ENCODE measurements at places on chromosomes 6 and 20.

DNA sequence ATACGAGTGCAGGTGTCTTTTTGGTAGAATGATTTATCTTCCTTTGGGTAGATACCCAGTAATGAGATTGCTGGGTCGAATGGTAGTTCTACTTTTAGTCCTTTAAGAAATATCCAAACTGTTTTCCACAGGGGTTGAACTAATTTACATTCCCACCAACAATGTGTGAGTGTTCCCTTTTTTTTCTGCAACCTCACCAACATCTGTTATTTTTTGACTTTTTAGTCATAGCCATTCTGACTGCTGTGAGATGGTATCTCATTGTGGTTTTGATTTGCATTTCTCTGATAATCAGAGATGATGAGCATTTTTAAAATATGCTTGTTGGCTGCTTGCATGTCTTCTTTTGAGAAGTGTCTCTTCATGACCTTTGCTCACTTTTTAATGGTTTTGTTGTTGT, 1.9 kb upstream of the ZNF831 start:
- DNase-seq: no peak

DNA sequence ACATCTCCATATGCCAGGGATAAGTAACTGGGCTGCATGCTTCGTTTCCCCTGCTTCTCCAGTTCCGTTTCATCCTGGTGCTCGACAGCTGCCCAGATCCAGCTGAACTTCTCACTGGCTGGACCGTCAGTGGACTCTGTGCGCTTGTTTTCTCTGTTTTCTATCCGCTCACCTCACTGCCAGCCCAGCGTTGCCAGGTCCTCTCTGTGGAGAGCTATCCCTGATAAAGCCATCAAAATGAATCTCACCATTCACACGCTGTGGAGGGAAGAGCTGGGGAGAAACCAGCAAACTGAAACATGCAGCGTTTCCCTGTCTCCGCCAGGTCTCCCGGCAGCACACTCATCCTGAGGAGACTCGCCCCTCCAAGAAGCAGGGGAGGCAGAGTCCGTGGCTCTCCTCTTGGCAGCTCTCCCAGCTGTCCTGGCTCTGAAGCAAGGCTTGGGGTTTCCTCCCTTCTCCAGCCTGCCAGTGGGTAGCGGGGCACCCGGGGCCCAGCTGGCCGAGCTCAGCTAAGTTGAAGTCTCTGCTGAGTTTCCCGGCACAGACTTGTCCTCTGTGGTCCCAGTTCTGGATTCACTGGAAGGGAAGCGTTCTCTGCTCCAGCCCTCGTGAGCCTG, 160.9 kb downstream of the DTNBP1 start:
- no peak for DNase-seq

GRCh38 chr20:4130404-4131189, 115.2 kb upstream of the RNF24 start:
- peak; percentile 17 for DNase-seq

GRCh38 chr6:162190981-162191380, 536.6 kb downstream of the PRKN start:
- DNase-seq: no peak

DNA sequence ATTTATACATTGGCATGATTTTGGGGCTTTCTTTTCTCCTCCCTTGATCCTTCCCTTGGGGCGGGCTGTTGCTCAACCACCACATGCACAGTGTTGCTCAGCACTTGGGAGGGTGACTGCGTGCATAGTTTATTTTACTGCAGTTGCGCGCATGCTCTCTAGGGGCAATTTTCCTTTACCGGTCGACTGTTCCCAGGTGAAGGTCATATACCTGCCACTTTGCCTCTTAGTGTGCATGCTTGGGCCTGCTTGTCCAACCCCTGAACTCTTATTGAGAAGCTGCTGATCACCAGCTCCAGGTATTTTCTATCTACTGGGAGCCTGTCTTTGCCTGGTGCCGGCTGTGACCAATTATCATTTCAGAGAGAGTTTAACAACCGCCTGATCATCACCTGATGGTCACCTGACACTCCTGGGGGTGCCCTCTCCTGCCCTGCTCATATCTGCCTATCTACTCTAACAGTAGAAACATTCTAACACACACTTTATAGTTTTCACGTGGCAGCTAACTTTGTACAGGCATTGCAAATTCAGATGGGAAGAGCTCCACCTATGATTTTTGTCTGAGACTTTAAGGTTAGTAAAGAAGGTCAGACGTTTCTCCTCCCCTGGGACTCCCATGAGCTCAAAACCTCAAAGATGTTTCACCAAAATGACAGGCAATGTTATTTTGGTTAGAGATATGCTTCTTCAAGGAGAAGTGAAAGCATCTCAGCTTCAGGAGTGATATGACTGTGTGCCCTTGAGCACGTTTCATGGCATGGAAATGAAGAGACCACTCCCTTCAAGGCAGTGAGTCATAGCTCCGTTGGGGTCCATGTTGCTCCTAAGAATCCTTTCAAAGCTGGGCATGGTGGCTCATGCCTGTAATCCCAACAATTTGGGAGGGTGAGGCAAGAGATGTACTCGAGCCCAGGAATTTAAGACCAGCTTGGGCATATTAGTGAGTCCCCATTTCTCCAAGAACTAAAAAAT, 227.5 kb upstream of the MYLIP start:
- DNase-seq: no peak

Measured in stimulated activated CD8-positive, alpha-beta memory T cell treated with anti-CD3 and anti-CD28 coated beads, Interleukin-15, amount 100 ng/mL, for 4 hours (primary cell).